Natural killer cell (primary cell): ENCODE measurements at places on chromosomes 13 and 19. TPM values are rescaled to one million over a fixed set of nuclear protein-coding genes. Genes with fewer than 3 reads are reported as not detected.

Gene PSMC4
- 84.9 TPM for total RNA-seq

Gene KBTBD7
- total RNA-seq, result 2.1 TPM

Gene CRB3
- total RNA-seq, result 0.59 TPM

Gene ZFP30
- 8.9 TPM for total RNA-seq

Gene GAPDHS
- total RNA-seq, result not detected

Gene RDH13
- 25.3 TPM for total RNA-seq

Gene SPRED3
- total RNA-seq, result 4.2 TPM

Gene THSD8
- 2.8 TPM for total RNA-seq

Gene CEACAM3
- 1.3 TPM for total RNA-seq

Gene ADM5
- 2.4 TPM for total RNA-seq

Gene MBD3L5
- not detected for total RNA-seq

Gene C19orf38
- 2.9 TPM for total RNA-seq

Gene FCAR
- total RNA-seq, result 6.7 TPM

Gene MAST1
- 0.88 TPM for total RNA-seq

Gene SIGLEC12
- 0.50 TPM for total RNA-seq

Gene P2RY11
- 44.1 TPM for total RNA-seq

Gene PRSS57
- total RNA-seq, result 1.5 TPM

Gene TBXA2R
- 2.1 TPM for total RNA-seq

Gene SIGLEC7
- total RNA-seq, result 56.0 TPM

Gene GRIK5
- total RNA-seq, result 0.31 TPM

Gene MRPL57
- 9.9 TPM for total RNA-seq

Gene IGFLR1
- total RNA-seq, result 69.6 TPM

Gene MYH14
- total RNA-seq, result not detected
